ENCODE measurements at places on chromosomes 7 and 10.
A peak's percentile ranks its signal among the peaks of the same experiment; 100 is the strongest.

DNA sequence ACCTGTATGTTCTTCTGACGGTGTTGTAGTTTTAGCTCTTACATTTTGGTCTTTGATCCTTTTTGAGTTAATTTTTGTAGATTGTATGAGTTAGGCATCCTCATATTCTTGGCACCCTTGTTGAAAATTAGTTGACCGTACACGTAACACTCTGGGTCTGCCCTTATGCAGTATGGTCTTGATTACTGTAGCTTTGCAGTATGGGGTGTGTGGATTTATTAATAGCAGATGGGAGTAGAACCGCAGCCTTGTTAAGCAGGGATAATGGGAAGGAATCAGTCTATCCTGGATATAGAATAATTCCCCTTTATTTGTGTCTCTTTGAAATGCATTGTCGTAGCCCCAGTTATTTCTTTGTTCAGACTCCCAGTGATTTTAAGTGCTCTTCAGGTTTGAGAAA, 95.5 kb downstream of the UBE3C start:
- peak; percentile 28 for DNase-seq

- DNase-seq, result no peak
These were observed 14.4 kb downstream of the NUDT1 start for GRCh38 chr7:2256306-2257045.

DNA sequence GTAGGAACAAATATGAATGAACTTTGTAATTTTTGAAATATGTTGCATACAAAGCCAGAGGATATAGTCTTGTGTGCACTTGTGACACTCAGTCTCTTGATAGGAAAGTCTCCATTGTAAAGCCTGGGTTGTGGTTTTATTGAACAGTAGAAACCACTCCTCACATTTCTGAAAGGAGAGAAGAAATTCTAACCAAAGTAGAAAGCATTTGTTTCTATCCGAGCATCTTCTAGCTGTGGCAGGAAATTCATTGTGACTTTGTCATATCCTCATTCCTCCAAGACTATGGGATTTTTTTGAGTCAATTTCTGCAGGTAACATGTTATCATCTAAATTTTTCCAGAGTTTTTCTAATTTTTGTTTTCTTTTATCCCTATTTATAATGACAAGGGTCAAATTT, 55.5 kb upstream of the NCF1 start:
- peak; percentile 14 for DNase-seq

- DNase-seq, result peak; percentile 66
These were observed at the start of gene EPHB4 for GRCh38 chr7:100827330-100828226. TSS of gene EPHB4 (minus strand) at chr7:100827523. CDS start at chr7:100827030, 493 bp downstream.
